ENCODE measurements at places on chromosomes 7 and 10.

GRCh38 chr7:104363355-104363754, 35.0 kb downstream of the LHFPL3 start:
- DNase-seq: no peak

- peak; percentile 54 for DNase-seq
Measured at GRCh38 chr10:5977471-5978229, at the start of gene IL15RA. TSS of gene IL15RA (minus strand) at chr10:5977543. CDS start at chr10:5977492, 51 bp downstream.

GRCh38 chr7:55642266-55642665, 70.0 kb upstream of the VOPP1 start:
- no peak for DNase-seq

DNA sequence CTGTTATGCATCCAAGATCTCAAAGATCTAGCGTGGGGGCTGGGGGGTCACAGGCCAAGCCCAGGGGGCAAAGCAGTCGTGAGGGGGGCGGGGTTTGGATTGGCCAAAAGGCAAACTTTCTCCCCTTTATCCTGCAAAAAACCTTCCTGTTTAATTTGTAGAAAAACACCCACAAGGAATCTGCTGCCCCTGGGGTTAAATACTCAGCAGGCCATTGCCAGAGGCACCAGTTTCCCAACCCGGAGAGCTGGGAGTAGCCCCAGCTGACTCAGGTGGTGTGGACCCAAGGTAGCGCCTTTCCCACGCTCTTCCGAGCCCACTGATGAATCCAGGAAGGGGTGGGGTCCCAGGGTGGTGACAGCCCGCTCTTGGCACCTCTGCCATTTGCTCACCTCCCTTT, 21.4 kb downstream of the KCP start:
- DNase-seq: no peak

DNA sequence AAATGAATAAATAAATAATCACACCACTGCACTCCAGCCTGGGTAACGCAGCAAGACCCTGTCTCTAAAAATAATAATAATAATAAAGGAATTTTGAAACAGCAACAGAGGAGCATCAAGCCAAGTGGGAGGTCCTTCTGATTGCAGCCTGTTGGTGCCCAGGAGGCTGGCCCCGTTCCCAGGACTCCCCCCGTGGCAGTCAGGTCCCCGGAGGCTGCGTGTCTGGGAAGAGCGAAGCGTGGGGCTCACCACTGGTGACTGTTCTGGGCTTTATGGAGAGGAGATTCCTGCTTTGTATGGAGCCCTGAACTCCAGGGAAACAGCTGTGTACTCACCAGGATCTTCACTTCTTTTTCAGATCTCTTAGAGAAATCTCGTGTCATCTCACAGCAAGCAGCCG, 19.3 kb upstream of the MYH16 start:
- DNase-seq: no peak

DNA sequence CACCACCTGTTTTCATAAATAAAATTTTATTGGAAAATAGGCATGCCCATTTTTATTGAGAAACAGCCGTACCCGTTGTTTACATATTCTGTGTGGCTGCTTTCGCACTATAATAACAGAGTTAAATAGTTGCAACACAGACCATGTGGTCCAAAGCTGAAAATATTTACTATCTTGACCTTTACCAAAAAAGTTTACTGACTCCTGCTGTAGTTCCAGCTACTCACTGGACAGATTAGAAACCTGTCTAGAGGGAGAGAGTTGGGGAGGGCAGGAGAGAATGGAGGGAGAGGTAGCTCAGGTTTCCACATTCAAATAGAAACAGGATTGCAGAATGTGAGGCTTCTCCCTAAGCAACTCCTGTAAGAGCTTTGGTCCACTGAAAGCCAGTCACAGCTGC, 55.1 kb upstream of the GLCCI1 start:
- no peak for DNase-seq

DNA sequence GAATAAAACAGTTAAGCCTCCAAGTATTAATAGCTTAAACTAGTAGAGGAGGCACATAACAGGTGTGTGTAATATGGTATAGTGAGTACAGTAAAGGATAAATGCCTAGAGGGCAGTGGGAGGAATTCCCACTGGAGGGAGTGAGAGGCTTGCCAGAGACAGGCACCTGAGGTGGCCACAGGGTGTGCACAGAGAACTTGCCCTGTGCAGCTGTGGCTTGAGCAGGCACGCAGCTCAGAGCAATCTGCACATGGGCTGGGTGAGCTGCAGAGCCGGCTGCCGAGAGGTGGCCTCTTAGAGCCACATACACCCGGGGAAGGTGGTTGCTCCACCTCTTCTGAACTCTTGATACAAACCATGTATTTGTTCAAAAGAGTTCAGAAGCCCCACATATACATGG, 237.1 kb downstream of the COBL start:
- no peak for DNase-seq

GRCh38 chr7:82163586-82163985, 280.0 kb downstream of the CACNA2D1 start:
- no peak for DNase-seq

- no peak for DNase-seq
Measured at GRCh38 chr10:70593513-70593890, 9.0 kb downstream of the PRF1 start.

GRCh38 chr10:73577788-73578187, 13.4 kb downstream of the USP54 start:
- no peak for DNase-seq

- DNase-seq: no peak
Measured at GRCh38 chr7:129047761-129048160, 7.2 kb downstream of the TNPO3 start.
